ENCODE measurements at places on chromosomes 2 and 18.

GRCh38 chr18:75162467-75162866, 46.5 kb downstream of the PTGR3 start:
- no peak for DNase-seq

GRCh38 chr2:98486374-98486981, 41.8 kb downstream of the INPP4A start:
- no peak for DNase-seq

DNA sequence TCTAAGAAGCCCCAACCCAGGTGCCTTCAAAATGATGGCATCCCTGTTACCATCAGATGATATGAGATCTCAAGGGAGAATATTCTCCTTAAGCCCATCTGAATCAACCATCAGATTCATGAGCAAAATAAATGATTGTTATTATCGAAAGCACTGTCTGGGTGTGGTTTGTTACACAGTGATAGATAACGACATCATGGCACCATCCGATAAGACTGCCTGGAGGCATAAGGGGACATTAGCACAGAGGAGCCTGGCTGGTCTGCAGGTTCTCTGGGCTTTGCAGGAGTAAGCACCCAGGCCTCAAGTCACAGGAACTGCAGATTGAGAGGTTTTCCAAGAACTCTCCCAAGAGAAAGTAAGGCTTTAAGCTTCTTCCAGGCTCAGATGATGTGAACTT, 15.6 kb downstream of the BMP10 start:
- DNase-seq, result no peak

GRCh38 chr18:48222118-48222517, 187.1 kb downstream of the ZBTB7C start:
- peak; percentile 5 for DNase-seq

DNA sequence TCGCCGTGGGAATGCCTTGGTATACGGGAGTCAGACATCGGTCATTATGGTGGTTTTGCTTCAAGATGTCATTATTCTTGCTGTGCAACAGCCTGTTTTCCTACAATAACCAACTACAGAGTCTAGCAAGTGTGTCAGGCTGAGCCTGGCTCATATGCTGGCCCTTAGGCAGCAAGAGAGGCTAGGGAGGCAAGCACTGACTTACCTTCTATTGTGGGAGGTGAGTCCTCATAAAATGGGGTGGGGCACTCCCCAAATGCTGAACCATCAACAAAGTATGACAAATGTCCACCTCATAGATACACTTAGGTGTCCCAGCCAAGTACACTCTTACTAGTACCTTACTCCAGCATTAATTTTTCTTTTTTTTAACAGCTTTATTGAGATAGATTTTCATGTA, 77.0 kb upstream of the ATL2 start:
- DNase-seq, result no peak

DNA sequence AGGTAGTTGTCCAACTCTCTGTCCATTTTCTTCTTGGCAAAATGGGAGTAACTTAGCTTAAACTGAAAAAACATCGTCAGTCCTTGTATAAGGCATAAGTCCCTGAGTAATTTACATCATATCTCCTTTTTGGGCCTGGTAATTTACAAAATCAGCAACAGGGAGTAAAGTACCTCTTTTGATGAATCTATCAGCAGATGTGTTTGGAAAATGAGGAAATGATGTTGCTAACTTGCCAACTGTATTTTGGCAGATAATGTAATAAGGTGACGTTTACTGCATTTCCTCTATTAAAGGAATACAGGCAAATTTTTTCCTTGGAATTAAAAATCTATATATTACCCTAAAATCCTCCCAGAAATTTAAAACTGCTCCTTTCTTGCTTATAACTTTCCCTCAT, 29.2 kb downstream of the ANKRD44 start:
- no peak for DNase-seq

GRCh38 chr2:159227467-159227866, 59.0 kb downstream of the WDSUB1 start:
- no peak for DNase-seq

Data from COLO829 (cell line).